HepG2 (cell line): ENCODE measurements at places on chromosomes 12 and 14. TPM values are rescaled to one million over a fixed set of nuclear protein-coding genes. Genes with fewer than 3 reads are reported as not detected.

Gene TPH2
- total RNA-seq: not detected in 2 replicates

GRCh38 chr12:90945070-90945649 is 9.8 kb downstream of the CCER1 start:
- no peaks in the 10 kb centered on the region for H3K4me1 ChIP-seq
- no peaks in the 10 kb centered on the region for H3K36me3 ChIP-seq
- H3K27ac ChIP-seq: no peak overlapping the region

GRCh38 chr12:128554546-128555304 is 269.0 kb downstream of the SLC15A4 start:
- no peak overlapping the region for H3K27ac ChIP-seq
- H3K4me1 ChIP-seq: no peaks in the 10 kb centered on the region
- H3K36me3 ChIP-seq: no peaks in the 10 kb centered on the region
- H3K27me3 ChIP-seq: peaks cover 30% of the 10 kb centered on the region; the same call in 1 of the 3 replicates

- no peak for DNase-seq
- no peak overlapping the region for H3K4me3 ChIP-seq
- no peaks in the 10 kb centered on the region for H3K4me1 ChIP-seq
- no peaks in the 10 kb centered on the region for H3K36me3 ChIP-seq
- H3K27ac ChIP-seq: no peak overlapping the region
Measured at GRCh38 chr12:19630536-19630935, 191.2 kb downstream of the AEBP2 start.

DNA sequence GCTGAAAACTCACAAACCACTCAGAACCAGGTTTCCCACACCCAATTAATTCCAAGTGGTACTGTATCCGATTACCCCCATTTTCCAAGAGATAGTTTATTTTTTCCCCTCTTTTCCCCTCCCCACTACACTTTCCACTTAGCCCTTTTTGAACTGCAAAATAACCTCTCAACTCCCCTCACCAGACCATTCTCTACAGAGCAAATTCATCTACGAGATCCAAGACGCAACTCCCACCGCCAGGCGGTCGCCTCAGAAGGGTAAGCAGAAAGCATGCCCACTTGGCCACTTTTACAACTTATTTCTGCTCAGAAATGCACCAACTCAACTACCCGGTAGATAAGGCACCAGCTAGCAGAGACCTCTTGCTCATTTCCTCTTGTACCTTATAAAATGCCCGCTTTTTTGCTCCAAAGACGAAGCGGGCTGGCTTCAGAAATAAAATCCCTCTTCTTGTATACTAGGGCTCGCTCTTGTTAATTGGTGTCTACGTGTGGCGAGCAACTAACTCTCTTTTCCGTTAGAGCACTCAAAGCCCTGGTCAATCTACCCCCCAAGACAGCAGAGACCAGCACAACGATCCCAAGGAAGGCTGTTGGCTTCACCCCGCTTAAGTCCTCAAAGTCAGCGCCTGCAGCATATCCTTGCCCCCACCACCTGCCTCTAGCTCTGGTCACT is 910 bp upstream of the SRP54 start:
- peak overlapping the region; percentile 78 for H3K4me3 ChIP-seq
- no peaks in the 10 kb centered on the region for H3K27me3 ChIP-seq
- H3K27ac ChIP-seq: peak overlapping the region; percentile 93
- H3K36me3 ChIP-seq: no peaks in the 10 kb centered on the region

Gene KRT74
- not detected in 2 replicates for total RNA-seq

- H3K4me1 ChIP-seq: no peaks in the 10 kb centered on the region
- H3K27ac ChIP-seq: no peak overlapping the region
- no peaks in the 10 kb centered on the region for H3K36me3 ChIP-seq
Measured at GRCh38 chr12:96882862-96883261, 24.2 kb upstream of the NEDD1 start.

GRCh38 chr14:58963873-58964597 is 224.4 kb upstream of the DAAM1 start:
- H3K4me3 ChIP-seq: no peak overlapping the region
- H3K36me3 ChIP-seq: no peaks in the 10 kb centered on the region
- H3K4me1 ChIP-seq: peaks cover 5% of the 10 kb centered on the region; the same call in 1 of the 2 replicates
- H3K27me3 ChIP-seq: no peaks in the 10 kb centered on the region
- H3K27ac ChIP-seq: no peak overlapping the region
